ENCODE measurements at places on chromosomes 2 and 18.

- DNase-seq: peak; percentile 80
Observed at GRCh38 chr2:11175293-11175795, 20.1 kb downstream of the SLC66A3 start.

- no peak for DNase-seq
Observed at GRCh38 chr2:112848833-112849232, 12.3 kb upstream of the IL1B start.

GRCh38 chr2:32746669-32747068, 118.8 kb downstream of the TTC27 start:
- DNase-seq: peak; percentile 68

- DNase-seq: peak; percentile 95
Observed at GRCh38 chr18:56286775-56287325, 351.5 kb downstream of the TXNL1 start.

DNA sequence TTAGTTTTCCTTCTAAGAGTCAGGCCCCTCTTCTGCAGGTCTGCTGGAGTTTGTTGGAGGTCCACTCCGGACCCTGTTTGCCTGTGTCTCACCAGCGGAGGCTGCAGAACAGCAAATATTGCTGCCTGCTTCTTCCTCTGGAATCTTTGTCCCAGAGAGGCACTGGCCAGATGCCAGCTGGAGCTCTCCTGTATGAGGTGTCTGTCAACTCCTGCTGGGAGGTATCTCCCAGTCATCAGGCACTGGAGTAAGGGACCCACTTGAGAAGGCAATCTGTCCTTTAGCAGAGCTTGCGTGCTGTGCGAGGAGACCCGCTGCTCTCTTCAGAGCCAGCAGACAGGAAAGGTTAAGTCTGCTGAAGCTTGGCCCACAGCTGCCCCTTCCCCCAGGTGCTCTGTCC, 4.8 kb downstream of the REG1B start:
- no peak for DNase-seq

GRCh38 chr2:147231607-147232006, 613.2 kb upstream of the ACVR2A start:
- DNase-seq: no peak

- DNase-seq: peak; percentile 20
Observed at GRCh38 chr2:241666627-241667400, 19.8 kb downstream of the DTYMK start.

GRCh38 chr2:10132596-10132995, 10.1 kb downstream of the RRM2 start:
- DNase-seq: no peak

- DNase-seq: peak; percentile 33
Observed at GRCh38 chr18:5772306-5773105, 122.8 kb downstream of the TMEM200C start.

- no peak for DNase-seq
Observed at GRCh38 chr2:28352610-28353195, 40.0 kb upstream of the FOSL2 start.

DNA sequence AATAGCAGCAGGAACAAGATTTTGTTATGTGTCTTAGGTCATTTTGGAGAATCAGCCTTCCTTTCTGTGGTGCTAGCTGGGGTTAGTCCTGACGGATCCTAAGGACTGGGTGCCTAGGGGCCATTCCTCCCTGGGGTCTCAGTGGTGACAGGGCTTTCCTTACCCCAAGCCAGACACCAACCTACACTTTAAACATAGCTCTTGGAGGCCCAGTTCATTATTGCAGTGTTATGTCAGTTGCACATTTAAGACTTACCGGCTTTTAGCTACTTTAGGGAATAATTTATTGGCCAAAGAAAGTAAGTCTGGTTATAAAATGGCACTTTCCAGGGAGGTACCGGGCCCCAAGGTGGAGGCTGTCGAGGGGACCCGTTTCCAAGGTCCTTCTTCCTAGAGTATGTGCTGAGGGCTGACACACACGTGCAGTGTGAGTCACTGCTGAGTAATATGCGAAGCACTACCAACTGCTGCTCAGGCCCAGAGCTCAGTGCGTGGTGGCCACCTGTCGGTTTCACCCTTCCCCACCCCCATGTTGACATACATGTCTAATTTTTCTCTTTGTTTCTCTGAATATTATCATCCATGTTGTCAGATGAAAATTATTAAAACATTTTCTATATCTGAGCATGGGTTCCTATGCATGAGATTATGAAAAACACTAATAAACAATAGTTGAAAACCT, 37.0 kb upstream of the GRHL1 start:
- DNase-seq: peak; percentile 75

DNA sequence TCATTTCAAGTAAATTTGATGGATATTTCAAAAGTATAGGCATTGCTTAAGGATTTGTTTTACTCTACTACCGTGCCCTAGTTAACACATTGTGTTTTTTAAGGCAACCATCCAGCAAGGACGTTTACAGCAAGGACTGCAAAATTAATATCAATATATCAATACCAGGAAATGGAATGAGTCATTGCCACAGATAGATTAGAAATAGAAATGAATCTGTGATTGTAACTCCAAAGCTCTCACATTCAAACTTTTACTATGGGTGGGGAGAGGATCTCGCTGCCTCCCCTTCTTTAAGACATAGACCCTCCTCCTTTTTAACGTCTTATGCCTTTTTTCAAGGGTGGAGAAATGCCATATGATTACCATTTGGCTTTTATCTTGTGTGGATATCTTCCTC, 3.8 kb downstream of the CD28 start:
- DNase-seq: no peak

GRCh38 chr2:11592671-11593574, 59.1 kb downstream of the GREB1 start:
- no peak for DNase-seq

GRCh38 chr2:143431316-143431715, 302.1 kb downstream of the ARHGAP15 start:
- peak; percentile 55 for DNase-seq

DNA sequence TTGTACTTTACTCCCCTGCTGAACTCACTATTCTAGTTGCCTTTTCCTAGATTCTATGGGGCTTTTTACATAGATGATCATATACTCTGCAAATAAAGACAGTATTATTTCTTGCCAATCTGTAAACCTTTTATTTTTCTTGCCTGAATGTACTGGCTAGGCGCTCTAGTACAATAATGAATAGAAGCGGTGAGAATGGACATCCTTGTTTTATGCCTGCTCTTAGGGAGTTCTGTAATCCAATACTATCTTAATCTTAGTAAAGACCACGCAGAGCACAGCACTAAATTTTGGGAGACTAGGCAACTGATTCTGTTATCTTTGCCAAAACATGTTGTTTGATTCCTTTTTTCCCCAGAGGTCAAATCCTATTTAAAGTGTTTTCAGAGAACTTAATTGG, 7.0 kb downstream of the KRCC1 start:
- DNase-seq: no peak

- DNase-seq: peak; percentile 54
Observed at GRCh38 chr2:12448846-12449505, 267.8 kb upstream of the TRIB2 start.

- DNase-seq: no peak
Observed at GRCh38 chr2:109367683-109368082, 238.7 kb downstream of the SH3RF3 start.

DNA sequence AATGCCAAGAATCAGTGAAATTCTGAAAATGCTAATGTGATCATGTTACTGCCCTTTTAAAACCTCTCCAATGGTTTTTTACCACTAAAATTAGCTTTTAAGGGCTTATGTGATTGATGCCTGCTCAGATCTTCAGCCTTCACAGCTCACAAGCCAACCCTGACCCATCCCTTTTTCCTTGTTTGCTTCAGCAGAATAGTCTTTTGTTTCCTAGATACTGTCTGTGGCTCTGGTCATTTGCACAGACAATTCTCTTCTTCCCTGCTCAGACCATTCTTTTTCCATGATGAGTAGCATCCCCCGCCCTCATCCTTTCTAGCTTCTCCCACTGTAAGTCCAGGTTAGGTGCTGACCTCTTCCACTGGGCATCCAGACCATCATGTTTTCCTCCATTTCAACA, 164.9 kb upstream of the NT5C1B start:
- DNase-seq: no peak

GRCh38 chr2:190791976-190792575, 88.5 kb upstream of the GLS start:
- DNase-seq: no peak

DNA sequence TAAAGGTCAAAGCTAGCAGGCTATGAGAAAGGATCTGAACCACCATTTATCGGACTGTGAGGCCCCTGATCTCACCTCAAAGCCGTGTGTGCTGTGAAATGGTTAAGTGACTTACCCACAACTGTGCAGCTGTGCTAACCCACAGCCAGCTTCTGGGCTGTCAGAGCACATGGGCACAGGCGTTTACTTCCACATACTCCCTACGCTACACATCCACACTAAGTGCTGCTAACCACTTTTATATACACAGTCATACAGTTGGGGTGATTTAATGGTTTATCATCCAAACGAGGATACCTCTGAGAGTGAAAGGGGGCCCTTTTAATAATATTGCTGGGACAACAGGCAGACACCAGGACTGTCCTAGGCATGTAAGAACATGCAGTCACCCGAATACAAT, 37.3 kb downstream of the CYRIA start:
- DNase-seq: no peak

- DNase-seq: peak; percentile 60
Observed at GRCh38 chr18:58788971-58789875, 75.5 kb upstream of the ZNF532 start.

DNA sequence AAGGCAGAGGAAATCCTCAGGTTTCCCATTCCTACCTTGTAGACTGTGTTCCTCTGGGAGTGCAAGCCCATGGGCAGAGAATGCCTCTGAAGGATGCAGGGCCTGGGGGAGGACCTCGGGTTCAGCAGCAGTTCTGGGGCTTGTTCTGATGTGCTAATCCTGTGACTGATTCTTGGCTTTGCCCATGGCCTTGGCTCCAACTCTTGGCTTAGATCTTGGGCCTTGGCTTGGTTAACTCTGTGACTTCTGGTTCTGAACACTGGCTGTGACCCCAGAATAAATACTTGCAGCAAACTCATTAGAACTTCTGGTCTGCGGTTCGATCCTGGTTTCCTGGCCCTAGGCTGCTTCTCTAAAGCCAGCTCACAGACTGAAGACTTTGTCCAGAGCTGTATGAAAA, 366.9 kb upstream of the ZEB2 start:
- DNase-seq: no peak

- DNase-seq: peak; percentile 23
Observed at GRCh38 chr2:44135771-44136170, 32.9 kb upstream of the PPM1B start.

- DNase-seq: peak; percentile 69
Observed at GRCh38 chr18:41391616-41392595, 563.1 kb upstream of the PIK3C3 start.

GRCh38 chr2:242063850-242064249, 194.3 kb downstream of the RTP5 start:
- no peak for DNase-seq

- no peak for DNase-seq
Observed at GRCh38 chr2:135792401-135793150, 44.4 kb downstream of the LCT start.

DNA sequence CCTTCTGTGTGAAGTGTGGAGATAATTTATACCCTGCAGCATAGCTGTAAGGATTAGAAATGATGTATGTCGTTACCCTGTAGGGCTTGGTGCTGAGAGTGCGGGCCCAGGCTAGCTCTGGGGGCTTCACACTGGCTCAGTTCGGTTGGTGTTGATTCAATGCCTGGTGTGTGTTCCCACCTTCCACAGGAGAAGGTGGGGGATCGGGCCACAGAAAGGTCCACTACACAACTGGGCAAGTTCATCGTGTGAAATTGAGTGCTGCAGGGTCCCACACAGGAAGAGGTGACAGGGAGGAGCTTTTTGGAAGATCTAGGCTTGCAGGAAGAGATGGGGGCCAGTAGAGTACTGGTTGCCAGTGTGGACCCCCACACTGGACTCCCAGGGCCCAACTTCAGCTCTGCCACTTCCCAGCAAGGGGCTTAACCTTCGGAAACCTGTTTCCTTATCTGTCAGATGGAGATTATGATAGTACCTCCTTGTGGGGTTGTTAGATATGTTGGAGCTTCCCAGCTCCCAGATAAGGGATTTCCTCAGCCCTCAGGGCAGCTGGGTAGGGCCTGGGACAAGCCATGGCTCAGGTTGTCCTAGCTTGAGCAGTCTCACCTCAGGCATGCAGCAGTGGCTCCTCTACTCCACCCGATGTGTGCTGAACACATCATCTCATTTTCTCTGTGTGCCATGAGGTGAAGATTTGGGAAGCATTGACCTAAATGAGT, 71.5 kb downstream of the TMEM247 start:
- no peak for DNase-seq

DNA sequence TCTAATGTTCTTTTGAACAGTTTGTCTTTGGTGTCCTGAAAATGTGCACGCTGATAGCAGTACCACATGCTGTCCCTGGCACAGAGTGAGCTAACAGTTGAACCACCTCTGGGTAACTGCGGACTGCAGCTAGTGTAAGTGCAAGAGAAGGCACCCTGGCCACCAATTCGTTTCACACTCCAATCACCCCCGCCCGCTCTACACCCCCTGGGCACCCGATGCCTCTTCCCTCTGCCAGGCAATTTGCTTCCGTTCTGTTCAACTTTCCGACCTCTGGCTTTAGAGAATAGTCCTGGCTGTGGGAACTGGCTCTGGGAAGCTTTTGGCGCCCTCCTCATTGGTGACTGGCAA, 1.4 kb downstream of the DOCK10 start:
- DNase-seq: no peak

DNA sequence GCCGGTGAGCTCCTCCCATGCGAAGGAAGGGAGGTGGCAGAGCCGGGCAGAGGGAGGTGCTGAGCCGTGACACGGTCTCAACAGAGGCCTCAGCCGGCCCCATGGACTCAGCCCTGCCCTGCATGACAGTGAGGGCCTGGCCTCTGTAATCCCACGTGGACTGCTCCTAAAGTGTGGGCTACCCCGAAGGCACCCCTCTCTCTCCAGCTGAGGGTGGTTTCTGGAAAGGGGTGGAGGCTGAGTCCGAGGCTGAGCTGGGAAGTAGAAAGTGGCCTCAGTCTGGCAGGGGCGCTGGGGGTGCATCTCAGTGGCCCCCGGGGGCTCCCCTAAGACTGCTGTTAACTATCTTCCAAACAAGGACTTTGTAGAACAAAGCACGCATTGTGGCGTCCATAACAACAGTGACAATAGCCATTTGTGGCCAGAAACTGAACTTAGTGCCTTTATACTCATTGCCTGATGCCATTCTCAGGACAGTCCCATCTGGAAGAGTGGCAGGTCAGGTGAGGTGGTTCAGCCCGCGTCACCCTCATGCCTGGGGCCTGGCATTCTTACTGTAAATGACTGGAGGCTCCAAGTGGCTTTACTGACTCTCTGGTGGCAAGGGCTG, 192.4 kb downstream of the TWIST2 start:
- no peak for DNase-seq

DNA sequence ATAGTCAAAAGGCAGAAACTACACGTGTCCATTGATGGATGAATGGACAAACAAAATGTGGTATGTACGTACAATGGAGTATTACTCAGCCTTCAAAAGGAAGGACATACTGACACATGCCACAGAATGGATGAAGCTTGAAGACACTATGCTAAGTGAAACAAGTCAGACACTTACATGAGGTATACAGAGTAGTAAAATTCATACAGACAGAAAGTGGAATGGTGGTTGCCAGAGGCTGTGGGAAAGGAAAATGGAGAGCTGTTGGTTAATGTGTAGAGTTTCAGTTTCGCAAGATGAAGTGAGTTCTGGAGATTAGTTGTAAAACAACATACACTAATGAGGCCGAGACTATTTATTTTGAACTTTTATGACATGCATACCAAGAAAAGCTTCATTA, 67.4 kb upstream of the EPB41L3 start:
- no peak for DNase-seq
